ENCODE measurements at places on chromosomes 12 and 14.

- DNase-seq: no peak
These were observed 3.8 kb upstream of the FAM186B start for GRCh38 chr12:49609059-49609874.

DNA sequence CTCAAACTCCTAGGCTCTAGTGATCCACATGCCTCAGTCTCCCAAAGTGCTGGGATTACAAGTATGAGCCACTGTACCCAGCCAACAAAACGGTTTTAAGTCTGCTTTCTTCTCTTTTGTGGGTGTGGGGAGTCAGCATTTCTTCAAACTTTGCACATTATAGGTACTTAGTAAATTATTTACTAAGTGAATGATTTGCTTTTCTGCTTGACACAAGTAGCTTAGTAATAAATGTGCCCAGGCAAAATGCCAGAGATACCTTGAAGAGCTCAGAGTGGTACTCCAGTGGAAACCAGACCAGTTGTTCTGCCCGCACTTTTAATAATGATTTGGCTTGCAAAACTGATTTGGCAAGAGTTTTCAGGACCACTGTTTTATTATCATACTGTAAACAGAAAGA lies 15.0 kb downstream of the DEPDC4 start:
- no peak for DNase-seq

DNA sequence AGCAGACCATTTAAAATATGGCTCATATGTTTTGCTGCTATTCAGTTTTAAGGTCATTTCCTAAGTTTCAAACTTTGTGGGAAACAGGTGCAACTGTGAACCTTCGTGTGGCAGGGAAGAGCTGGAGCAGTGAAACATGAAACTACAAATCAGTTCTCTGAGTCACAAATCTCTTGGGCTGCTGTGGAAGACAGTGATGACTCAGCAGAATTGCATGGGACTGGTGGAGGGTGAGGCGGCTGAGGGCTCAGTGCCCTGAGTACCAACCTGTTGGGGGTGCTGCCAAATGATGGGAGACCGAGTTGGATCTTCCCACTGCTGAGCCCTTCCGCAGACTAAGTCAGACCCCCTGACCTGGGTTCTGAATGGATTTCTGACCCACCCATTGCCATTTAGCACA lies 8.4 kb upstream of the CALM1 start:
- no peak for DNase-seq

DNA sequence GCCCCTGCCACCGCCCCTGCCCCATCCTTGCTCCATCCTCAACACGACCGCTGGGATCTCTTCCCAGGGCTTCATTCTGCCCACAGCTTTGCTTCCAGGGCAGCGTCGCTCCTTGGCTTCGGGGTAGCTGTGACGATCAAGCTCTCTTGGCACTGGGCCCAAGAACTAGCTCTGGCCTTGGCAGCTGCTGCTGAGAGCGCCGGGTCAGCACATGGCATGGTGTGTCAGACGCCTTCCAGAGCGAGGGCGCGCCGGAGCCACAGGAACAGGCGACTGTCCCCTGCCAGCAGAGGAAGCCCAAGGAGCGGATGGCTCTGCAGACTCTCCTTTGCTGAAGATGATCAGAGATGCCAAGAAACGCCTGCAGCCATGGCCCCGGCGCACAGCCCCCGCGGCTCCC lies 15.9 kb downstream of the RAB35 start:
- DNase-seq: no peak

GRCh38 chr14:30389877-30390385 lies 169.0 kb upstream of the G2E3 start:
- no peak for DNase-seq

DNA sequence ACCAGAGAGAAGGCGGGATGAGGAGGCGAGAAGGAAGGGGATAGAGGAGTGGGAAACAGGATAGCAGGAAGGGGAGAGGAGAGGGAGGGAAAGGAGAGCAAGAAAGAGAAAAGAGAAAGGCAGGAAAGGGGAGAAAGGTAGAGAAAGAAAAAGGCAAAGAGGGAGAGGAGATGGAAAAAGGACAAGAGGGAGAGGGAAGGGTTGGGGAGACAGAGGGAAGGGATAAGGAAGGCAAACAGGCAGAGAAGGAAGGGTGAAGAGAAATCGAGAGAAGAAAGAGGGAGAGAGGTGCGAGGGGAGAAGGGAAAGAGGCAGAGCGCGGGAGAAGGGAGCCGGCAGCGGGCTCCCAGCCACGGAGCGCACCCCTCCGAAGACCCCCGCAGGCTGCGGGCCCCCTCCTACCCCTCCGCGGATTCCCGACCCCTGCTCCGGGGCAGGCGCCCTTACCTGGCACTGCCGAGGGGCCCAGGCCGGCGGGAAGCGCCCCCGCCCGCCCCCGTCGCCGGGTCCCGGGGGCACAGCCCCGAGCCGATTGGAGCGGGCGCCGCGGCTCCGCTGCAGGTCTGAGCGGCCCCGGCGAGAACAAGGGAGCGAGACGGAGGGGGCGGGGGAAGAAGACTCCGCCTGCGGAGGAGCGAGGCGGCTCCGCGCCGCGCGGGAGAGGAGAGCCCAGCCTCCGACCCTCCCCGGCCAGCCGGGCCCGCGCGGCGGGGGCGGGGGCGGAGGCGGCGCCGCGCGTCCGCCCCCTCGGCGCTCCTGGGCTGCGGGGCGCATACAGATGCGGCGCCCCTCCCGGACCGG lies at the start of gene CDH24:
CDH24 (minus strand) TSS at position 565 of the 801 bp plus-strand sequence. CDS start 1,787 bp downstream, outside the sequence.
- peak; percentile 82 for DNase-seq

DNA sequence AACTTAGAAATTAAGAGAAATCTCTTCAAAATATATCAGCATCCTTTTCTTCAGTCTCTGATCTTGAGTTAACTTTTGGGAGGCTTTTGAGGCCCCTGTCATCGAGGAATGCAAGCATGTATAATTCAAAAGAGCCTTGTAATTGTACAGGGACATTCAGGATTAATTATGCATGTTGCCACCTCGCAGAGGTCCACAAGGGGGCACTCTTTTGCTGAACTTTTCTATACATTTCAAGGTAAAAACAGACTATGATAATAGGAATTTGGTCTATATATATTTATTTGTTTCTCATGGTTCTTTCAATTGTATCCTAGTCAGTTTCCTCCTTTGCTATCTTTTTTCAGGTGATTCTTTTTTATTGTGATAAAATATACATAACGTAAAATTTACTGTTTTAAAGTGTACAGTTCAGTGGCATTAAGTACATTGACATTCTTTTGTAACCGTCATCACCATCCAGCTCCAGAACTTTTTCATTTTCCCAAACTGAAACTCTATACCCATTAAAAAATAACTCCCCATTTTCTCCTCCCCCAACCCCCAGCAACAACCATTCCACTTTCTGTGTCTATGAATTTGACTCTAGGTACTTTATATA lies 47.0 kb upstream of the SLC2A13 start:
- DNase-seq: peak; percentile 57

DNA sequence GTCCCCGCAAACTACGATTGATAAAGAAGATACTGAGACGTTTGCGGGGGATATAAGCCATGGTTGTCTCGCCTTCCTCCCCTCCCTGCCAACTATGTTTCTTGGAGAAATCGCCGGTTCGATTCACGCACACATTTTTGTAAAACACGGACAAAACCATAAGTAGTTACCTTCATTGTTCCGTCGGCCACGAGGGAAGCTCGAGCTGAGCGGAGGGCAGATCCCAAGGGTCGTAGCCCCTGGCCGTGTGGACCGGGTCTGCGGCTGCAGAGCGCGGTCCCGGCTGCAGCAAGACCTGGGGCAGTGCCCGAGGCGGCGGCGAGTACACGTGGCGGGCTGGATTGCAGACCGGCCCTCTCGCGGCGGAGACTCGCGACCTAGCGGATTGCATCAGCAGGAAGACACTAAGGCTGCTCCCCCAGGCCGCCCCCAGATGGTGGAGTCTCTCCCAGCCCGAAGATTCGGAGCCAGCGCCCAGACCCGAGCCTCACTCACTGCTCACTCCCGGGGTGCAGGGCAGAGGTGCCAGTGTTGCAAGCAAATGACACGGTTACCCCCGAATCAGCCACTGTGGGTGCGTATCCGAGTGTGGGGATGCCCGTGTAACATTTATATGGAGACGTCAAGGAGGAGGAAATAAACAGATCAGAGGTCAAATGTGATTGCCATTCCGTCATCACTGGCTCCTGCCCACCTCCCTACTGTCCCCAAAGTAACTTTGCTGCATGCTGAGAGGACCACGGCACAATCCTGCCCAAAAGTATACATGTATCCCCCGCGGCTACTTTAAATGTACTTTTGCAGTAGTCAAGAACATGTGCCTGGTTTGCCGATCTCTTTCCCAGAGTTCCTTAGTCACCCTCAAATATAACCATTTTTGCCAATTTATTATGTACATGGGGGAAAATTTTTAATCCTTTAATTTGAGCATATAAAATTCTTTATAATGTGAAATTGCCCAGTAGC lies at the start of gene BCAT1:
BCAT1 (minus strand) TSS at position 345 of the 966 bp plus-strand sequence; CDS start at position 176, 169 bp downstream.
- DNase-seq: peak; percentile 37

DNA sequence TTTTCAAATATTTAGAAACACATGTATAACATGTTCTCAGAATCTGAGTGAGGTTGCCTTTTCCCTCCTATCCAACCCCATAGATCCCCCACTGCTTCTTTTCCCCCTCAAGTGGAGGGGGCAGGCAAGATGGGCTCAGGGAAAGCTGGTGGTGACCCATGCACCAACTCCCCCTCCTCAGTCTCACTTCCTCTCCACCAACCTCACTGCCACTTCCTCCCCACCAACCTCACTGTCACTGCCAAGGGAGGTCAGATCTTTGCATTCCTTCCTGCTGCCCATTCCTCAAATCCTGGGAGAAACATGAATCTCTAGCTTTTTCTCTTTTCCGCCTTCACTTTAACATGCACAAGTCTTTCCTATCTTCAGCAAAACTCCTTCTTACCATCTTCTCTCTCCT lies 48.7 kb downstream of the SPTB start:
- DNase-seq: no peak

DNA sequence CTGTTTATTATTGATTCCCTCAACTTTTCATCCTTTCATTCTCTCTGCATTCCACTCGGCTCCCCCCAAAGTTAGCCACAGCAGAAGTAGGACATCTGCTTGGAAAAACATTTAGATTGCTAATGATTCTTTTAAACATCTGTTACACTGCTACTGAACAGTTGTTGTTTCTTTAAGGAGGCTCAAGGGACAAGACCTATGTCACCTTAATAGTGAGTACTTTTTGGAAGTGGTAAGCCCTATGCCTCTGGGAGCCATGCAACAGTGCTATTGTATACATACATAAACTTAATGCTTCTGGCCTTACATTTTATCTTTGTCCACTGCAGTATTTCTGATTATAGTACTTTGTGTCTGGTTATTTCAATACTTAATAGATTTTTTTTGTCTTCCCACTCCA lies 628.2 kb upstream of the FOXG1 start:
- no peak for DNase-seq

- no peak for DNase-seq
These were observed 106.6 kb upstream of the AMN1 start for GRCh38 chr12:31835276-31835882.

DNA sequence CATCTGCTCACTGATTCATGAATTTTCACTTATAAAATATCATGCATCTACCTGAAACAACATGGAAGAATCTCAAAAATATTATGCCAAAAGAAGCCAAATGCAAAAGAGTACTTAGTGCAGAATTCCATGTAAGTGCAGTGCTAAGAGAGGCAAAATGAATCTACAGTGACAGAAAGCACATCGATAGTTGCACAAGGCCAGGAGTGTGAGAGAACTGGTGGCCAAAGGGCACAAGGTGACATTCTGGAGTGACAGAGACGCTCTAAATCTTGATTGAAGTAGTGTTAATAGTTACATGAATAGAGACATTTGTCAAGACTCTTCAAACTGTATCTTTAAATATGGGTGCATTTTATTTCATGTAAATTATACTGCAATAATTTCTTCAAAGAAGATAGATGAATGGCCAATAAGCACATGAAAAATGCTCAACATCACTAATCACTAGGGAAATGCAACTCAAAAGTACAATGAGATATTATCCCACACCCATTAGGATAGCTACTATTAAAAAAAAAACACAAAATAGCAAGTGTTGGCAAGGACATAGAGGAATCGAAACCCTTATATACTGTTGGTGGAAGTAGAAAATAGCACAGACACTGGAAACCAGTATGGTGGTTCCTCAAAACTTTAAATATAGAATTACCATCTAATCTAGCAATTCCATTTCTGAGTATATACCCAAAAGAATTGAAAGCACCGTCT lies 71.7 kb upstream of the KICS2 start:
- no peak for DNase-seq

- DNase-seq: no peak
These were observed 103.3 kb upstream of the CCDC175 start for GRCh38 chr14:59679872-59680271.

GRCh38 chr14:49851813-49852212 lies 775 bp downstream of the NEMF start:
- DNase-seq: no peak

DNA sequence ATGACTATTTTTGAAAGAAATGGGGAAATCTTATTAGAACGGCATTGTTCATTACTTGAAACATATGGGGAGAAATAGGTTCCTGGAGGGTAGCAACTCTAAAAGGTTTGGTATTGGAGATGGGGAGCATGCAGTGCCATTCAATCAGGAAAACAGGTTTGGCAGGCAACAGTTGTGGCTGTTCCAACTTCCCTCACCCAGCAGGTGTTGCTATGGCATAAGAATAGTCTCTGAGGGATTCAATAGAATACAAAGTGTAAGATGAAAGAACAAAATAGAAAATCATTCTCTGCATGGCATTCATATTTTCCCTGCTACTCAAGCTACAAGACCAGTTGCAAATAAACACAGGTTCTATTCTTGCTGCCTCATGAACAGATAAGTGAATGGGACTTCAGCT lies 393.3 kb upstream of the RPL10L start:
- no peak for DNase-seq

DNA sequence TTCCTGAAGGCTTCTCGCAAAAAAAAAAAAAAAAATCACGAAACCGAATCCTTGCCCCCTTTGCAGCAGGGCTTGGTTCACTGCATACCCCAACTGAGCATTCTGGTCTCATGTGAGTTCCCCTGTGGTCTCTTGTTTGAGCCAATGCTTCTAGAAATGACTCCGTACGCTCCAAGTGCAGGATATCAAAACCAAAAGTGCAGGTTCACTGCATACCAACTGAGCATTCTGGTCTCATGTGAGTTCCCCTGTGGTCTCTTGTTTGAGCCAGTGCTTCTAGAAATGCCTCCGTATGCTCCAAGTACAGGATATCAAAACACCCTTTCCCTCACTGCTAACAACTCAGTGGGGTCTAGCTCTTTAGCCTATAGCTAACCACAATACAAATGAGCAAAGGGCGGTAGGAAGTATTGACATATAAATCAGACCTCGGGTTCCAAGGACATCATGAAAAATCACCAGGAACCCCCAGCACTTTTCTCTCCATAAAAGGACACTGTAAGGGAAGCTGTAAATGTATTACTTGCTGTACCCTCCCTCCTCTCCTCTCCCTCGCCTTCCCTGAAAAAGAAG lies 206.3 kb upstream of the NOS1 start:
- no peak for DNase-seq

DNA sequence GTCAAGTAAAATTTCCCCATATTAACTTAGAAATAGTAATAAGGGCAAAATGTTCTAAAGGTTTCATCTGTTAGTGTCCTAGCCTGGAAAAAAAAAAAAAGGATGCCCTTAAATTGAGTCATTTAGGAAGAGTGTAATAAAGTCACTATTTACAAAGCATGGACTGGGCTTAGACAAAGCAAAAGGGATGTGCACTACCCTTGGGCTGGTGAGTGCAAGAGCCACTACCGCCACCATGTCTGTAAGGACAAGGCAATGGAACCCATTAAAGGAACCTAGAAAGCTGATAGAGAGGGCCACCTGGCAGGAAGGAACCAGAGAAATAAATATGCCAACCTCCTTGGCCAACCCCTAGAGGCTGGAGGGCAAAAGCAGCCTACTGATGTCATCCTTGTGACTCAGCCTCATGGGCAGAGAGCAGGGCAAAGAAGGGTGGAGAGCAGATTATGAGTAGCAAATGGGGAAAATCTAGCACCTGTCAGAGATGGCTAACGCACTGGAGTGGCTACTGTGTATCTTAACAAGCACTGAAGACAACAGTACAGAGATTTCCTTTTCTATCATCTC lies 59.5 kb upstream of the FUT8 start:
- no peak for DNase-seq

Data from mesothelial cell of epicardium (in vitro differentiated cells).